ENCODE measurements at places on chromosomes 7 and 10.
A peak's percentile ranks its signal among the peaks of the same experiment; 100 is the strongest.

- H3K4me1 ChIP-seq, result peaks cover 5% of the 10 kb centered on the region
- DNase-seq, result no peak
- peak overlapping the region; percentile 31 for H3K27ac ChIP-seq
- H3K36me3 ChIP-seq, result no peaks in the 10 kb centered on the region
Measured at GRCh38 chr10:89283936-89284475, 17.8 kb upstream of the IFIT2 start.

- no peak overlapping the region for H3K4me3 ChIP-seq
- no peak overlapping the region for H3K27ac ChIP-seq
- no peaks in the 10 kb centered on the region for H3K27me3 ChIP-seq
- DNase-seq, result no peak
- H3K36me3 ChIP-seq, result no peaks in the 10 kb centered on the region
- H3K4me1 ChIP-seq, result no peaks in the 10 kb centered on the region
Measured at GRCh38 chr10:99775850-99776249, 6.6 kb upstream of the ABCC2 start.

DNA sequence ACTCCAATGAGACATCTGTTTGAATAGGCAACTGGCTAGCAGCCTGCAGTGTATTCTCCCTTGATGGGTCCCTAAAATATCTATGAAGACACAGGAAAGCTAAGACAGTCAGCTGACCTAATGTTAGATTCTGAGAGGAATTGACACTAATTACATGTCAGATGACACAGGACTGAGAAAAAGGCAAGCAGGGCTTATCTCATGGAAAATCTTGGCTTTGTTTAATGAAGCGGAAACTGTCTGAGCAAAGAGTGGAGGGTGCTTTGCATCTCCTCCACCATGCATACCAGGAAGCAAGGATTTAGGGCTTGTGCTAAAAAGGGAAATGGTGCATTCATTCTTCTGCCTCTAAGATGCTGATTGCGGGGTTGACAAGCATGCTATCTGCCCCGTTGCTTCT is 135.5 kb upstream of the GLI3 start:
- H3K36me3 ChIP-seq, result no peaks in the 10 kb centered on the region
- no peak overlapping the region for H3K27ac ChIP-seq
- DNase-seq, result no peak
- no peak overlapping the region for H3K4me3 ChIP-seq
- no peaks in the 10 kb centered on the region for H3K27me3 ChIP-seq

DNA sequence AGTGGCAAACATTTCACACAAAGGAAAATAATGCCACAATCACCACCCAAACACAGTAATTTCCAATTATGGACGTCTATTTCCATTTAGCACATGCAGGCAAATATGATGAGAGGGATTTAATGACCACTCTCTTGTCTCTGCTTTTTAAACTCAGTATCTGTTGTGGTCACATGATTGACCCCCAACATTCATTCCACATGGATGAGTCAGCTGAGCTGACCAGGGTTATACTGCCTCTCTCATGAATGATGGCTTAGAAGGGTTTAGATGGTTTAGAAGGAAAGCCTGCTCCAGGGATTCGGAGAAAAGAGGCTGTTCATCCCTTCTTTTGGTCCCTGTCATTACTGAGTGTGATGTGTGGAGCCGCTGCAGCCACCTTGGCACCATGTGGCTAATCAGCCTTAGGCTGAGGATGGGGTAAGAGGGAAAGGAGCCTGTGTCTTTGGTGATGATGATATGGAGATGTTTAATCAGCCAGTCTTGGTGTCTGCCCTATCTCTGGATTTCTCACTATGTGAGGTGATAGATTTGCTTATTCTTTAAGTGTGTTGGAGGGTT is 38.2 kb upstream of the JAKMIP3 start:
- H3K27me3 ChIP-seq, result peaks cover 20% of the 10 kb centered on the region
- no peak overlapping the region for H3K27ac ChIP-seq

DNA sequence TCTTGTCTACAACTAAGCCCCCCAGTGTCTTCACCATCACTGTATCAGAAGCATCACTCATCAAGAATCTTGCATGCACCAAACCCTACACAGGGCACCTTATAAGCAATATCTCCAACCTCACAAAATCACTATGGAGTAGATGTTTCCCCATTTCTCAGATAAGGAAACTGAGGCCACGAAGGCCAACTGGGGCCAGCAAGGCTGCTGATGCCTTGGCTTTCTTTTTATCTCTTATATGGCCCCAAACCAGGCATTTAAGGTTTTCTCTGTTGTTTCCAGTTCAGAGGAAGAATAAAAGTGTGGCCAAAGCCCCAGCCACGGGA is 47.3 kb upstream of the NPFFR1 start:
- H3K27ac ChIP-seq, result no peak overlapping the region
- no peaks in the 10 kb centered on the region for H3K36me3 ChIP-seq
- DNase-seq, result no peak
- no peak overlapping the region for H3K4me3 ChIP-seq
- peaks cover 14% of the 10 kb centered on the region for H3K4me1 ChIP-seq
- H3K27me3 ChIP-seq, result no peaks in the 10 kb centered on the region

DNA sequence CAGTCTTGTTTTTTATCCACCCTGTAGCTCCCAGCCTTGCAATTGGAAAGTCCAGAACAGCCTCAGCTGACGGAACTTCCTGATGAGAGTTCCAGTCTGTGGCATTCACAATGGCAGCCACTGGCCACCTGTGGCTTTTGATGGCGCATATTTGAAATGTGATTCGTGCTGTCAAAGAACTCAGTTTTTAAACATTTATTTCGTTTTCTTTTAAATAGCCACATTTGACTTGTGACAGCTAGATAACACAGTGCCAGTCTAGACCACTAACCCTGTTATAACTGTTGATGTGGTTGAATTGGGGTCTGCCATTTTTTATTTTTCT is 97.3 kb downstream of the INPP5A start:
- no peak overlapping the region for H3K27ac ChIP-seq
- H3K36me3 ChIP-seq, result no peaks in the 10 kb centered on the region
- H3K27me3 ChIP-seq, result no peaks in the 10 kb centered on the region
- no peak overlapping the region for H3K4me3 ChIP-seq

DNA sequence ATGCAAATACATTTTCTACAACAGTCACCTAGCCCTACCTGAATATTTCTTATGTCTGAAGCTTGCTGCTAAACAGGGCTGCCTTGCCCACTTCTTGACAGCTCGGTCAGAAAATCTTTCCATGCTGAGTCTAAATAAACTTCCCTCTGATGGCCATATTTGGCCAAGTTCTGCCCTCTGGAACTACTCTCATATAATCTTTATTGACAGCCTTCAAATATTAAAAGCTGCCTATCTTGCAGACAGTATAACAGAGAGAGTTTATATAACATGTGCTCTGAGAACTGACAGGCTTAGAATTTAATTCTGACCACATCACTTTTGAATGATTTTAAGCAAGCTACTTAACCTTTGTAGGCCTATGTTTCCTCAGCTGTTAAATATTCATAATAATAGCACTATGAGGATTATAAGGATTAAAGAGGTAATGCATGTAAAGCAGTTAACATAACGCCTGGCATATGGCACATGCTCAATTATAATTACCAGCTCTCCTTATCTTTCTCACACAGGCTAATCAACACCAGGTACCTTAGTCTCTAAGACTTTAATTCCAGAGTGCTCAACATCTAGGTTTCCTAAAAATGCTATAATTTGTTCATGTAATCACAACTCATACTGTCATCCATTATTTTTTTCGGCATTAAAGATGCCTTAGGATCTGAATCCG is 334.1 kb downstream of the HPSE2 start:
- DNase-seq, result no peak
- no peak overlapping the region for H3K27ac ChIP-seq
- no peak overlapping the region for H3K4me3 ChIP-seq

- no peak overlapping the region for H3K27ac ChIP-seq
- H3K27me3 ChIP-seq, result no peaks in the 10 kb centered on the region
- H3K4me1 ChIP-seq, result no peaks in the 10 kb centered on the region
- no peak for DNase-seq
- no peak overlapping the region for H3K4me3 ChIP-seq
- H3K36me3 ChIP-seq, result peaks cover 18% of the 10 kb centered on the region
Measured at GRCh38 chr10:125815764-125816163, 7.3 kb downstream of the UROS start.

DNA sequence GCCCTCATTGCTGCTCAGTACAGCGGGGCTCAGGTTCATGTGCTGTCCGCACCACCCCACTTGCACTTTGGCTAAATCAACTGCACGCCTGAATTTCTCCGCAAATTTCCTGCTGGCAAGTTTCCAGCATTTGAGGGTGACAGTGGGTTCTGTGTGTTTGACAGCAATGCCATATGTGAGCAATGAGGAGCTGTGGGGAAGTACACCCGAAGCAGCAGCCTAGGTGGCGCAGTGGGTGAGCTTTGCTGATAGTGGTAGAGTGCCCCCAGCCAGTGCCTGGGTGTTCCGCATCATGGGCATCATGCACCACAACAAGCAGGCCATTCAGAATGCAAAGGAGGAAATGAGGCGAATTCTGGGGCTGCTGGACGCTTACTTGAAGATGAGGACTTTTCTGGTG is 103.9 kb upstream of the POT1 start:
- no peak overlapping the region for H3K4me3 ChIP-seq
- no peak overlapping the region for H3K27ac ChIP-seq
- no peaks in the 10 kb centered on the region for H3K4me1 ChIP-seq

DNA sequence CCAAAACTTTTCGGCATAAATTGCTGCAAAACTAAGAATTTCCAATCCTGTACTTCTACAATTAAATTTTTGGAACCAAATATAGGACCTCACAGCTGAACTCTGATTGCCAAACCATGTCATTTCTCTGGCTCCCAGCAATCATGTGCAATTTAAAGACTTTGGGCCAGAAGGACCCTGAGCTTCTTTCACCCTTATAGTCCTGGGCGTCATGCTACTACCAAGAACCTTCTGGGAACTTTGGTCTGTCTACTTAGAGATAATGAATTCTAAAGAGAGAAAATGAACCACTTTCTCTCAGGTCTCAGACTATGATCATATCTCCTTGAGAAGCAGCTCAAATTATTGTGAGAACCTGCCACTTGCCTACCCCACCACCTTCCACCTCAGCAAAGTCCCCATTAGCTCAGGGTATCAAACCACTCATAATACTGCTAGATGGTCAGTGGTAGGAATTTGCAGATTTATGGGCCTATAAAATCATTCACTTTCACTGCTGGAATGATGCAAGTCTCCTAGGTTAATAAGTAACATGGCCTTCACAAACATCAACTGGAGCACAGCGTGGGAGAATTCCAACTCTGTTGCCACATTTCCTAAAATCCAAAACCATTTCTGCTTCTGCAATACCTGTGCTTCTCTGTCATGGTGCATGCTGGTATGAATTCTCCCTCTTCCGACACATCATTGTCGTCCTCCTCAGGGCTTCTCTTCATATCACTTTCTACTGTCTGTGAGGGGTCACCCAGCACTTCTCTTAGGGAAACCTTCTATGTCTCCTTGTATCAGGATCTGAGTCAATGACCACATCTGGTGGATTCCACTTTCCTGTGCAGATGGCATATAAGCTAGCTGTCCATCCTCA is 6.6 kb upstream of the WDR91 start:
- H3K27ac ChIP-seq, result no peak overlapping the region
- DNase-seq, result no peak
- H3K36me3 ChIP-seq, result no peaks in the 10 kb centered on the region
- H3K27me3 ChIP-seq, result no peaks in the 10 kb centered on the region

DNA sequence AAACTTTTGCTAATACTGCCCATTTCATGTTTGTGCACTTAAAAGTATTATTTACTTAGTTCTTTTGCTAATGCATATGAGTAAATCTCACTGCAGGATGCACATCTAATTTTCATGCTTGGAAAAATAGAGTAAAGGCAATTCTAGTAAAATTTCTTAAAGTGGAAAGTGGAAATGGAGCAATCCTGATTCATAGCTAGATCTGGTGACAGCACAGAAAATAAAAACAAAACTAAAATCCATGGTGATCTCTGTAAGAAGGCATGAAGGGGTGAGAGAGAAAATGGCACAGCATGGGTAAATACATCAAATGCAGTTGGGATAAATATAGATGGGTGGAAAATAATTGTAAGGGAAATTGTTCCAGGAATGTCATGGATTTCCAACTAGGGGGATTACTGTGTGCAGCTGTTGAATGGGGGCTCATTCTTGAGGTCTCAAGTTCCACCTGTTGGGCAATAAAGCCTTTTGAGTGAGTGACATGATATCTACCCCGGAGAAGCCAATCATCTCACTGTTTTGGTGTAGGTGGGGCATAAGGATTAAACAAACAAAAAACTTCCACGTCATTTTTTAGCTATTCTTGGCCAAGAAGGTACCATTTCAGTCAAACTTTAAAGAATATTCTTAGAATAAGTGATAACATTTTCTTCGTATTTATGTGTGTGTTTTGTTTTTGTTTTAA is 1.7 kb upstream of the MCU start:
- DNase-seq, result no peak
- H3K27ac ChIP-seq, result no peak overlapping the region
- H3K4me3 ChIP-seq, result no peak overlapping the region
- peaks cover 8% of the 10 kb centered on the region for H3K4me1 ChIP-seq
- H3K36me3 ChIP-seq, result no peaks in the 10 kb centered on the region

GRCh38 chr10:47152861-47153349 is 147.1 kb upstream of the GDF10 start:
- no peaks in the 10 kb centered on the region for H3K36me3 ChIP-seq
- no peak overlapping the region for H3K4me3 ChIP-seq
- no peak for DNase-seq
- H3K27ac ChIP-seq, result no peak overlapping the region
- H3K4me1 ChIP-seq, result no peaks in the 10 kb centered on the region

- H3K36me3 ChIP-seq, result no peaks in the 10 kb centered on the region
- H3K4me1 ChIP-seq, result peaks cover 10% of the 10 kb centered on the region
- no peaks in the 10 kb centered on the region for H3K27me3 ChIP-seq
- DNase-seq, result no peak
- peak overlapping the region; percentile 87 for H3K4me3 ChIP-seq
Measured at GRCh38 chr10:74825371-74826141, 844 bp upstream of the KAT6B start.

DNA sequence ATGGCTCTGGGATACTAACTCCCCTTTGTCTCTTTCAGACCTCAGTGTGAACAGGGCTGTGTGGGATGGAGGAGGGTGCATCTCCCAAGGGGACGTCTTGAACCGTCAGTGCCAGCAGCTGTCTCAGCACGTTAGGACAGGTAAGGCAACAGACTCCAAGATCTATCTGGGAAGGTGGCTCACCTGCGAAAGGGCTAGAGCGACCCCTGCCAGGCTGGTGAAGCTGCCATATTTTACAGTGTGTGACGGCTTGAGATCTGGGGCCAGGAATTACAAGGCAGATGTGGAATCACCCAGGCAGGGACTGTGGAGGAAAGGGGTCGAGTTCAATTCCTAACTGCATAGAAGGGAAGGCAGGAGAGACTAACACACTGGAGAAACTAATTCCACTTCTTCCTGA is 11.2 kb downstream of the MUC17 start:
- H3K36me3 ChIP-seq, result no peaks in the 10 kb centered on the region
